ENCODE measurements at places on chromosomes 5 and 9.
A peak's percentile ranks its signal among the peaks of the same experiment; 100 is the strongest.

DNA sequence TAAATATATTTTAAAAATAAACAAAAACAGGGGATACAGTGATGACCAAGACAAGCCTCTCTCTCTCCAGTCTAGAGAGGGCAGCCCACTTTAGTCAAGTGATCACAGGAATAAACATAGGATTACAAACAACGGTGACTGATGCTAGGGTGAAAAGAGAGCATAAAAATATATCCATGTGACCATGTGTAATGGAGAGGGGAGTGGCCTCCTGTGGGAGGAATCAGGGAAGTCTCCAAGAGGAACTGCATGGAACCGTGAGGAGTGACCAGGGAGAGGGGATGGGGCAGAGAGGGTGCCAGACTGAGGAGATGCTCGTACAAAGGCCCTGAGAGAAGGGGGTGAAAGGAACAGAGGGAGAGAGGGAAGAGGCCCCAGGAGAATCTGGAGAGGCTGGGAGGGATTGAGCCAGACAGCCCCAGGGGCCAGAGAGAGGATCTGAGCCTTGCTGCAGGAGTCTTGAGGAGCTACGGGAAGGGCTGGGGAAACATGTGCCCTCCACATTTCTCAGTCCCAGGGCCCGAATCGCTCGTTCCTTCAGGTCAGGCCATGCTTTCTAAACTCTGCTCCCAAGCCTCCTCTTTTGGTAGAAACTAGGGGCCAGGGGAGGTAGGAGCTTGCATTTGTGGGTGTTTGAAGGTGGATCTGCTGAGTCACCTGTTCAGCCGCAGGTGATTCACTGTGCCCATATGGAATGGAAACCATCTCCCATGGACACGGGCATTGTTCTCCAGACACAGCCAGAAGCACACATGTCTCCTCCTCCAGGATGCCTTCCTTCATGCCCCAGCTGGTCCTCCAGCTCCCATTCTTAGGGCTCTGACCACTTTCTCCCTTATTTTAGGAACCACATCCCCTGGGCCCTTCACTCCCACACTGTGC, 63.8 kb downstream of the PAX5 start:
- peak; percentile 43 for DNase-seq

DNA sequence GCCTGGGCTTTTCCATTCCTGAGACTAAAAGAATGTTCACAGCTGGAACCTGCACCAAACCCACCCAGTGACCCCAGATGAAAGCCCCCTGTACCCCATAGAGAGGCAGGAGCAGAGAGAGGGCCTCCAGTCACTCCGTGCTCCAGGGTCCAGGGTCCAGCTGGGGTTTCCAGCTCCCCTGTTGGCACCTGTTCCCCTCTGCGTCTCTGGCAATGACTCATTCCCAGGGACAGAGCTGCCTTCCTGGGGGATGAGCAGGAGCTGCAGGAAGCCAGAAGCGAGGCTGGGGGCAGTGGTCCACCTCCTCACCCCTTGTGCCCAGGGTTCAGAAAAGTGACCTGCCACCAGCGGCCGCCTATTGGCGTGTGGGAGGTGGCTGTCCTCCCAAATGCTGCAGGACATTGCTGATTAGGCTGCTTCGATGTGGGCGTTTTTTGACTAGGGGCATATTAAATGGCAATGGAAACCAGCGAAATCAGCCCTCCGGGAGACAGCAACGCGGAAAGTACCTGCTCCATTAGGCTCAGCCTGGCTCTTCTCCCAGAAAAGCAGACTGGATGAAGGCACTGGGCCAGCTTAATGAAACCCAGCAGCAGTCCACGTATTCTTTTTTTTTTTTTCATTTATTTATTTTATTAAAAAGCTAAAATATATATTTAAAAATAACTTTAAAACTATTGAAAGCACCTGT, 97.4 kb downstream of the DAP start:
- DNase-seq = no peak

DNA sequence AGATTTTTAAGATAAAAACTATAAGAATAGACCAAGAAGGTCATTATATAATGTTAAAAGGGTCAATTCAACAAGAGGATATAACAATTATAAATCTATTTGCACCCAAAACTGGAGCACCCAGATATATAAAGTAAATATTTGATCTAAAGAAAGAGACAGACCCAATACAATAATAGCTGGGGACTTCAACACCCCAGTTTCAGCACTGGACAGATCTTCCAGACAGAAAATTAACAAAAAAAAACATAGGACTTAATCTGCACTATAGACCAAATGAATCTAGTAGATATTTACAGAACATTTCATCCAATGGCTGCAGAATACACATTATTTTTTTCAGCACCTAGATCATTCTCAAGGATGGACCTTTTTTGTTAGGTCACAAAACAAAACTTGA, 331.9 kb downstream of the SPOCK1 start:
- no peak for DNase-seq

DNA sequence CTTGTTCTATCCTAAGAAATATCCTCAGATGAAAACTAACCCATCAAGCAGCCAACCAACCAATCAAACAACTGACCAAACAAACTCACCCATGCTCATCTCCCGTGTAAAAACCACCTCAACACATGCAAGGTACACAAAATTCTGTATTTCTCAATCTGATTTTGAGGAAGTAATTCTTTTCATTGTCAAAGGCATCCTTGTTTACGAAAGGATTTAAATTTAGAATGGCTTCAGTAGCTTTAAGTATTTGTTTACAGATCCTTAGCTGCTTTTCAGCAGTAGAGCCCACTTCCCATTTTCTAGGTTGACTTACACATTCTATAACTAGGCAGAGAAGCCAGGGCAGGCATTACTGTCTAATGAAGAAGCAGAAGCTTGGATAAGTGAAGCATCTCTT, 78.6 kb downstream of the NTRK2 start:
- no peak for DNase-seq

GRCh38 chr9:81456431-81457006, 232.8 kb downstream of the TLE1 start:
- DNase-seq = no peak

GRCh38 chr5:123482258-123482657, 29.7 kb upstream of the CSNK1G3 start:
- DNase-seq = no peak
